Ascending aorta (tissue), 2 donors: ENCODE measurements at places on chromosomes 2 and 18. TPM values are rescaled to one million over a fixed set of nuclear protein-coding genes. Genes with fewer than 3 reads are reported as not detected.

DNA sequence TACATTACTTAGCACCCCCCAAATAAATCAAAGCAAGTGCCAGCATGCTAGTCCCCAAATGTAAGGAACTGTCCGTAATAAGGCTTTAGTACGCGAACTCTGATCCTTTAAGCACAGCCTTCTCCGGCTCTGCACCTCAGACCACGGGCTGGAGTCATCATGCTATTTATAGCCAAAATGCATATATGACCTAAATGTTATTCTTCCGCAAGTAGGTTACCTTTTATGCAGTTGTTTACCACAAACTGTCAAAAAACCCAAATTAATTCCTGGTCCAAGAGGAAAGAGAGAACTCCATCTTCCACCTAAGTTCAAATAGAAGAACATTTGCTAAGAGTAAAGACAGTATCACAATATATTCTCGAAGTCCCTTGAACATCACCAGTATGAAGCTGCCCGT, 42.7 kb downstream of the ZNF516 start:
- DNase-seq = no peak

DNA sequence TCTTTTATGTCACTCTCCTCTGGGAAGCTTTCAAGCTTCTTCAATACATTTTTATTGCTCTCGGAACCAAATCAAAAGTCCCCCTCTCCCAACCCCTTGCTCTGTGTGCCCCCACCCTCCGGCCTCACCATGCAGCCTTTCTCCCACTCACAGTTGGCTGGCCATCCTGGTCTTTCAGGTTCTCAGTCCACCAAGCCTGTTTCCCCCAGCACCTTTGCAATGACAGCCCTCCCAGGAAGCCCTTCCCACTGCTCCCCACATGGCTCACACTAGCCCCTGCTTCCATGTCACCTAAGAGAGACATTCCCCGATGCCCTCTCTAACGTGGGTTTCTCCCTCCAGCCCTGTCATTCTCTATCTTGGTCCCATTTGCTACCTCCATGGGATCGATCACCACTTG, 266.6 kb downstream of the SRBD1 start:
- DNase-seq = no peak

DNA sequence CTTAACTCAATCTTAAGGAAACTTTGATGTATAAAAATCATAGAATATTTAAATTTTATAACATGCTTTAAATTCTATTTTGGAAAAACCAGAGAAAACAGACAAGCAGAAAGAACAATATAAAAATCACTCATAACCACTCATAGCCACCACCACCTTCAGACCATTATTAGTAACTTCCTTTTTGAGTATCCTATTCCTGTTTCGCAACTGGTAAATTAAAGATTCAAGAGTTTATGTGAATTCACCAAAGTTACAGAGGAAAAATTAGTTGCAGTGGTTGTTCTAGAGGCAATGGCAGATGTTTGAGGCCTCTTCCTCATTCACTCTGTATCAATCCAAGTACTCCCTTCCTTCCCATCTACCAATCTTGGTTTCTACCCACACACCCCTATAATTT, 49.3 kb upstream of the PROKR1 start:
- DNase-seq = no peak

- no peak for DNase-seq
Measured at GRCh38 chr2:29834036-29834540, 87.3 kb downstream of the ALK start.

- peak; percentile 64 for DNase-seq
Measured at GRCh38 chr2:239819974-239820555, 205.1 kb downstream of the NDUFA10 start.

DNA sequence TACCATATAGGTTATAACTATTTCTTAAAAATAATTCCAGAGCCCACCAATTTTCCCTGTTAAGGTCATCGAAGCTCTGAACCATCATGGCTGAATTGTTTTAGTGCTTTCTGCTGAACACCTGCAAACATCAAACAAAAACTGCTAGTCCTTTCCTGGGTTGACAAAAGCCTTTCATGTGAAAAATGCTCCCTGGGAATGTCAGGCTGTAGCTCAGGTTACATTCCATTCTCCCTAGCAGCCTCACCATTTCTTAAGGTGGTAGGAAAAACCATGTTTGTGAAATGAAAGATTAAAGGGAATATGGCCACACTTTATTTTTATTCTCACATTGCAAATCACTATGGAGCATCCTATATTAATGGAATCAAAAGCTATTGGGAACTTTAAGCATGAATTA, 5.7 kb downstream of the TCF4 start:
- DNase-seq = no peak

GRCh38 chr2:222733846-222734702, 62.6 kb downstream of the MOGAT1 start:
- peak; percentile 71 for DNase-seq

DNA sequence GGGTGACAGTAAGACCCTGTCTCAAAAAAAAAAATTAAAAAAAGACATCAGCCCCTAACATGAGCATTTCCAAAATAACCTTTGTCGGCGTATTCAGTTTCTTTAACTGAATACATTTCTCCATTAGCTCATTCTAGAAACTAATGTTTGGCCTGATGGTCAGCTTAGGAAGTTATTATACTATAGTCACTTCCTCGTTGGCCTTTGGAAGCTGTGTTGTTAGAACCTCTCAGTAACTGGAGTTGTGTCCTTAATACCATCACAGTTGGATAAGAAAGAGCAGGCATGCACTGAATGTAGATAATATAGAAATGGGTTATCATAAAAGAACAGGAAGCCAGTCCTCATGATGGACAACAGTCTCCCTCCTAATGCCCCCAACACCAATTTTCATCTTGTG, 112.8 kb downstream of the ANTXR1 start:
- no peak for DNase-seq

DNA sequence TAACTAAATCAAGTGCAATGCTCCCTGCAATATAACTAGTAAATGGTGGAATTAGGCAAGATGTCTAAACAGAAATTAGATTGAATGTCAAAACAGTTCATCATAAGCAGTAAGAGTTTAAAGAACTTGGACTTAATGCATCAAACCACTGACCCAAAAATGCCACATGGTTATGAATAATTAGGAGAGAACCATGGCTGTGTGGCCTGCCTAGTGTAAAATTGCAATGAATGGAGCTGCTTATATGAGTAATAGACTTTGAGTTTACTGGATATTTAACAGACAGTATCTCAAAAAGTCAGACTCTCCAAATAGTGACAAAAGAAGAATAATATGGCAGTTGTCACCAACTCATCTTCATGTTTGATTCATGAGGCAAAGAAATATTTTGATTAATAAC, 101.6 kb upstream of the COL5A2 start:
- DNase-seq = no peak

DNA sequence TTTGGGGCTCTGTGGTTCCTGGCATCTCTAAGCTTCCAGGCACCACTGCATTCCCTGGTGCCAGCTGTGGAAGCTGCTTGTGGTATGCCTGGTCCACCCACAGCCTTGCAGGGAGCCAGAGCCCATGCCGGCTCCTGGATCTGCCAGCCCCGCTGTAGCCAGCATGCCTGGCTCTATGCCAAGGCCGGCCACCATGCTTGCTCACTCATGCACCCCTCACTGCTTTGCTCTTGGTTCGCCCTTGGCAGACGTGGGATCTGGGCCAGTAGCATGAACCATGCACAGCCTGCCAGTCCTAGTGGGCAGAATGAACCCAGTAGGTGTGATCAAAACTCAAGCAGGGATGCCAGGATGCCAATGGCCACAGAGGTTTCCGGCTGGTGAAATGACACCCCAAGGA, 634.2 kb upstream of the TMEFF2 start:
- no peak for DNase-seq

GRCh38 chr2:32453242-32454062, 96.6 kb downstream of the BIRC6 start:
- no peak for DNase-seq

DNA sequence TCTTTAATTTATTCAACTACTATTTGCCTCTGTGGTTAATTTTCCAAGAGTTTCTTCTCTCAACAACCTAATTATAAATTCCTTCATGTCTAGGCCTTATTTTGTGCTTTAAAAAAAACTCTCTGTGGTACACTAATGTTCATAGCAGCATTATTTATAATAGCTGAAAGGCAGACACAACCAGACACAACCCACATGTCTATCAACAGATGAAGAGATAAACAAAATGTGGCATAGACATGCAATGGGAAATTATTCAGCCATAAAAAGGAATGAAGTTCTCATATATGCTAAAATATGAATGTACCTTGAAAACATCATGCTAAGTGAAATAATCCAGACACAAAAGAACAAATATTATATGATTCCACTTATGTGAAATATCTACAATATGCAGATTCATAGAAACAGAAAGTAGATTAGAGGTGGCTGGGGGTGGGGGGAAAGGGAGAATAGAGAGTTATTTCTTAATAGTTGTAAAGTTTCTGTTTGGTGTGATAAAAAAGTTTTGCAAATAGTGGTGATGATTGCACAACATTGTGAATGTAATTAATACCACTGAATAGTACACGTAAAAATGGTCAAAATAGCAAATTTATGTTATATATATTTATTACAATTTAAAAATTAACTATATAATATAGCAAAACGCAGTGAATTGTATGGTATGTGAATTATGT, 28.1 kb upstream of the RASGRP3 start:
- no peak for DNase-seq

- DNase-seq = no peak
Measured at GRCh38 chr2:178892751-178893625, 85.8 kb upstream of the TTN start.

DNA sequence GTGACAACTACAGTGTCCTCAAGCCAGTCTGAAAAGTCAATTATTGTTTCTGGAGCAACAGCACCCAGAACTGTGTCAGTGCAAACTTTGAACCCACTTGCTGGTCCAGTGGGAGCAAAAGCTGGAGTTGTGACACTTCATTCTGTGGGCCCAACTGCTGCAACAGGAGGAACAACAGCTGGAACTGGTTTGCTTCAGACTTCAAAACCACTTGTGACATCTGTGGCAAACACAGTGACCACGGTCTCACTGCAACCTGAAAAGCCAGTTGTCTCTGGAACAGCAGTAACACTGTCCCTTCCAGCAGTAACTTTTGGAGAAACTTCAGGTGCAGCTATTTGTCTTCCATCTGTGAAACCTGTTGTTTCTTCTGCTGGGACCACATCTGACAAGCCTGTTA, 59.8 kb downstream of the TAF4B start:
- DNase-seq = no peak

DNA sequence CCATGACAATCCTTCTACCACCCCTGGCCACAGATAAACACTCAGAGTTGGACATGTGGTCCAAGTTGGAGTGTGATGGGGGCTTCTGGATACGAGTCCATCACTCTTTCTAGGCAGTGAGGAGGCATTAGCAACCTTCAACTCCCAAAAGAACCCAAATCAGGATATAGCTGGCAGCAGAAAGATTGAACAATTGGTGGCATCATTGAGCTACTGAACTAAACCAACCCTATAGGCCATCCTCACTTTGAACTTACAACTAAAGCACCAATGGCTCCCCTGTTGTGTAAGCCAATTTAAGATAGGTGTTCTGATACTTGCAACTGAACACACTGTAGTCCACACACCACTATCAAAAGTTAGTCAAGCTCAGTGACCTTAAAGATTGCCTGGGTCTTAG, 24.0 kb upstream of the MARCO start:
- no peak for DNase-seq

DNA sequence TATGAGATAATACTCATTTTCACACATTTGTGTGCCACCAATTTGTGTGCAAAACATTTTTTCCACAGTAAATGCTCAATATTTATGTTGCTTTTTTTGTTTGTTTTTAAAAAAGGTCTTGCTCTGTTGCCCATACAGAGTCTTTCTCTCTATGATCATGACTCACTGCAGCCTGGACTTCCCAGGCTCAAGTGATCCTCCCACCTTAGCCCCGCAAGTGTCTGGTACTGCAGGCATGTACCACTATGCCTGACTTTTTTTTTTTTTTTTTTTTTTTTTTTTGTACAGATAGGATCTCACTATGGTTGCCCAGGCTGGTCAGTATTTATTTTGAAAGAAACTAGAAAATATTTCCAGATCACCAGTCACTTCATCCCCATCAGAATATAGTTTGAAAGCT, 297.8 kb upstream of the GYPC start:
- DNase-seq = no peak

GRCh38 chr2:225170162-225170561, 127.9 kb upstream of the DOCK10 start:
- no peak for DNase-seq

DNA sequence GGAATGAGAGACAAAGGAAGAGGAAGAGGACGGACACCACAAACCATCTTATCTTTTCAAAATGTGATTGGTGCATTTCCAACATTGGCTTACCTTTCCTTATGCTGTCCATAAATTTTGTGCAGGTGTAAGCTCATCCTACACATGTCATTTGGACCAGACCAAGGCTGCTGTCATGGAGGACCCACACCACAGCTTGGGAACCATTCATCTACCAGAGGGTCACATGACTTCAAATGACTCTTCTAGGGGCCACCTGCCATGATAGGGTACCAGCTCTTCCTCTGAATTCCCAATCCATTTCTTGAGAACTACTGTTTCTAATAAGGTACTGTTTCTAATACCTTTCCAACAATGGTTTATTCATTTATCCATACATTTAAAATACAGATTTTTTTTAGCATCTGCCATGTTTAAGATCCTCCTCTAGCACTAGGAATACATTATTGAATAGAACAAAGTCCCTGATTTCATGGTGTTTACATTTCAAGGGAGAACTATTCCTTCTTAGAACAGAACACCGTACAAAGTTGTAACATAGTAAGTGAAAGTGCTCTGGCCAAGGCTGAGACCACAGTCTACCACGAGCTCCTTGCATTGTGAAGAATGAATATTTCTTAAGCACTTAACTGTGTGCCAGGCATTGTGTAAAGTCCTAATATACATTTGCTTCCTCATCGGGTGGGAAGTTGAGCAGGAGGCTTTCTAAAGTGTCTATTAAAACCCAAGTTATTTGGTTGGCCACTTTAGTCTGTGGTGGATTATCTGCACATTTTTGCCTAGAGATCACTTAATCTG, 246.1 kb upstream of the FN1 start:
- DNase-seq = no peak

GLI2 gene
- total RNA-seq = 23.1 TPM

EVA1A gene
- not detected for total RNA-seq

FAM161A gene
- total RNA-seq = not detected

VWA3B gene
- total RNA-seq = not detected

GAREM1 gene
- 8.9 TPM for total RNA-seq

POTEI gene
- total RNA-seq = not detected

GALNT13 gene
- not detected for total RNA-seq

DLX2 gene
- not detected for total RNA-seq

PID1 gene
- 38.4 TPM for total RNA-seq

ZNF804A gene
- not detected for total RNA-seq

MBOAT2 gene
- total RNA-seq = 8.0 TPM

ACMSD gene
- total RNA-seq = not detected

ATG9A gene
- total RNA-seq = 135 TPM

INHBB gene
- total RNA-seq = 8.1 TPM
